ENCODE measurements at places on chromosomes 4 and X.

DNA sequence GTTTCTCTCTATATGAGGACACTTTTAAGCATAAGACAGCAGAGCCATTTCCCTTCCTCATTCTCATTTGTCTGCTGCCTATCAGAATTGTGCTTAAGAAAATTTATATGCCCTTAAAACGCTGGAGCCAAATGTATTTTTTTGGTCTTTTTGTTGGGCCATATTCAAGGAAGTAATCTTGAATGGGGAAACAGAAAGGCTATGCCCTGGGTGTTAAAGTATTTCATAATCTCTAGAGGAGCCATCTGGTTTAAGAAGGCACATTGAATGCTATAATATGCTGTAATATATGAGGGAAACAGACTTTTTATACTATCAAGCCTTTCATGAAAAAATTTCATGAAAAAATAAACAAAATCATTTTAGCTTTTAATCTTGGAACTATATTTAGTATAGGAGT lies 4.3 kb downstream of the DMD start:
- DNase-seq = no peak

DNA sequence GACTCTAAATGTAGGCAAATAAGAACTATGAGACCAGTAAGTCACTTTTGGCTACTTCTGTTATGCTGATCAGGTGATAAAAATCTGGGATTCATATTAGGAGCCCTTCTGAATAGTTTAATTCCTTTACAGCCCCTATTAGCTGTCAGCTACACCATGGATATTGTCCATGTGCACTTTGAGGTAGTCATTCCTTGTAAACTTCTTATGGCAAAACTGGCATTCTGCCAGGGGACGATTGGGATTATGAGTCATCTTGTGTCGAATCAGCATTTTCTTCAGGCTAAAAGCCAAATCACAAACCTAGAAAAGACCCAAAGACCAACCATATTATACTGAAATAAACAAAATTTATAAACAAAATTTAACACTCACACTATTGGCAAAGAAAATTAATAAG lies 227.6 kb downstream of the PRDM5 start:
- DNase-seq = peak; percentile 68

DNA sequence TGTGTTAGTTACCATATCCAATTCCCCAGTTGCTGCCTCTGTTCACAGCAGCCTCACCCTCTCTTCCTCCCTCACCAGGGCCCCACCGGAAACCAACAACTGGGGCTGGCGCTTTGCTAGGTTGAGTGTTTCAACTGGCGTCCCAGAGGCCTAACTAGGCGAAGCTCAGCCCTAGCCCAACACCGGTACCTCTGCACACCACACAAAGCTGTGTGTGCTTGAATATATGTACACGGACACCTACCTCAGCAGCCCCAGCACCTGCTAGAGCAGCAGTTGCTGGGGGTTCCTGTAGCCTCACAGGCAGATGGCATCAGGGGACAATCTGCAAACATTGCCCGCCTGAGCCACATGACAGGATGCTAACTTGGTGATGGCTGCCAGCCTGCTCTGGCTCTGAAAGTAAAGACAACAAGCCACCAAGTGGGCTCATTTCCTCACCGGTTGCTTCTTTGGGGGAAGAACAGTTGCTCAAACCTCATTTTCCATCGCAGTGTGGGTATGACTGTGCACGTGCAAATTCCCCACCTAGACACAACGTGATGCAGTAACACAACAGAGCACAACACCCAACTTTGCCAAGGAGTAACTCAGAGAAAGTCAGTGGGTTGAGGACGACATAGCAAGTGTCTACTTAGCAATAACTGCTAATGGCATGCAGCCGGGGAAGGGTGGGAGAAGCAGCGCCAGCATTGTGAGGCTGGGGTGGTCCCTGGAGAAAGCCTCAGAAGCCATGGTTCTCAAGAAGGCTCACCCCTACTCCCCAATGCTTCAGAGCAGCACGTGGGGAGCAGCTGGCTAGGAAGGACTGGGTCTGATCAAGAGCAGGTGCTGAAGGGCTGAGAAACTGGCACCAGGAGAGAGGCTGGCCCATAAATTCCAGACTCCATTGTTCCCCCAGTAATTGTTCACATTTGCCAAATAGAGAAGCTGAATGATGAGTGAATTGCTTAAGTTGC lies 139.5 kb downstream of the SH3KBP1 start:
- DNase-seq = no peak

- no peak for DNase-seq
Measured at GRCh38 chr4:39889226-39889625, 88.5 kb downstream of the PDS5A start.

- DNase-seq = no peak
Measured at GRCh38 chr4:109046471-109047201, 255.8 kb downstream of the COL25A1 start.
